ENCODE measurements at places on chromosomes 5 and 9.

DNA sequence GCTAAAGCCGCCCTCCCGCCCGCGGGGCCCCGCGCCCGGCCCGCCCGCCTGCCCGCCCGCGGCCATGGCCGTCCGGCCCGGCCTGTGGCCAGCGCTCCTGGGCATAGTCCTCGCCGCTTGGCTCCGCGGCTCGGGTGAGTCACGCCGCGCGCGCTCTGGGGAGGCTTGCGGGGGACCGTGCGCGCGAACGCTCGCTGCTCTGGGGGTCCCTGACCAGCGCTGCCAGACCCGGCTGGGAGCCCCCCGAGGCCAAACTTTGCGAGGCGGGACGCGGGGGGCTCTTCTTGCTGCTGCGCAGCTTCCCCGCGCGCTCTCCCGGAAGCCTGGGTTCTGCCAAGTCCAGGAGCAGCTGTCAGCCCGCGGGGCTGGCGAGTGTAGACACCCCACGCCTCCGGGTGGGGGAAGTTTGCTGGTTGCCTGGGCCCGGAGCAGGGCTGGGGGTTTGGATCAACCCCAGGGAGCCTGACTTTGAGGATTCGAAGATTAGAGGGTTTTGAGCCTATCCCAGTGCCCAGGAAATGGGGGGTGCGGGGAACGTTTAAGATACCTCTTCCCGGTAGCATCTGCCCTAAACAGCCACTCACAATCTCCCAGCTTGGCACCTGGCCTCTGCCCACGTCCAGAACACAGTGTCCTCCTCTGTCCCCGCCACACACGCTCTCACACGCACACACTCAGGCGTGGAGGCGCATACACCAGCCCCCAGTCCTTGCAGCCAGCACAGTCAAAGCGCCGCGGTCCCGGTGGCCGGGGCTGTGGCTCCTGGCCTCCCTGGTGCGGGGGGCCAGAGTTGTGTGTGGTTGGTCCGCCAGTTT lies 535 bp downstream of the UNC5A start:
- no peak for DNase-seq

GRCh38 chr9:7454624-7455023 lies 345.0 kb downstream of the DMAC1 start:
- no peak for DNase-seq

- no peak for DNase-seq
These were observed 629.8 kb upstream of the CDH18 start for GRCh38 chr5:20617841-20618240.

- DNase-seq = no peak
These were observed 51.3 kb downstream of the SLC22A5 start for GRCh38 chr5:132420706-132421272.

- DNase-seq = no peak
These were observed 49.7 kb upstream of the PLEKHG4B start for GRCh38 chr5:42250-42649.

GRCh38 chr5:169651526-169651925 lies 14.5 kb downstream of the DOCK2 start:
- no peak for DNase-seq

GRCh38 chr5:52964138-52964537 lies 25.0 kb upstream of the ITGA2 start:
- no peak for DNase-seq

GRCh38 chr5:175485631-175486030 lies 7.3 kb downstream of the SFXN1 start:
- no peak for DNase-seq

DNA sequence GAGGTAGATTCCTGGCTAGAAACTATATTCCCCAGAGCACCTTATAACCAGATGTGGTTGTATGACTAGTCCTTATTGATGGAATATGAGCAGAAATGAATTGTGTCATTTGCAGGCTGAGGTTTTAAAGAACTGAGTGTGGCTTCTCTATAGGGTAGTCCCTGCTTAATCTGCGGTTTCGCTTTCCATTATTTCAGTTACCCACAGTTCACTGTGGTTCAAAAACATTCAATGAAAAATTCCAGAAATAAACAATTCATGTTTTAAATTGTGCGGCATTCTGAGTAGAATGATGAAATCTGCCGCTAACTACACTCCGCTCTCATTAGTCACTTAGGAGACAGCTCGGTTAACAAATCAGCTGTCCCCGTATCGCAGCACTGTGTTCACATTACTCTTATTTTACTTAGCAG lies 65.1 kb downstream of the ANKRD55 start:
- no peak for DNase-seq

DNA sequence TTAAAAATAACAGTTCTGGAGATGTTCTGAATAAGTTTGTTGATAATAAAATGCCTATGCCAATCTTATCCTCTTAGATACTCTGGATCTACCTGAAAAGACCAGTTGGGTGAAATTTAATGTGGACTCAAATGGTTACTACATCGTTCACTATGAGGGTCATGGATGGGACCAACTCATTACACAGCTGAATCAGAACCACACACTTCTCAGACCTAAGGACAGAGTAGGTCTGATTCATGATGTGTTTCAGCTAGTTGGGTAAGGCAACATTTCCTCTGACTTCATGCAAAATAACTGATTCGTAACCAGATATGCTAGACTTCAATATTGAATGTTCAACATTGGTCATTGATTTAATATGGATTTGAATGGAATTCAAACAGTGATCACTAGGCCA lies 27.0 kb downstream of the ERAP2 start:
- no peak for DNase-seq
